ENCODE measurements at places on chromosomes 7 and 10.

- DNase-seq: no peak
Observed at GRCh38 chr10:3757250-3757637, 27.8 kb downstream of the KLF6 start.

- DNase-seq: no peak
Observed at GRCh38 chr10:60350400-60350799, 39.3 kb downstream of the ANK3 start.

GRCh38 chr7:36207451-36208291, 54.6 kb downstream of the EEPD1 start:
- no peak for DNase-seq

DNA sequence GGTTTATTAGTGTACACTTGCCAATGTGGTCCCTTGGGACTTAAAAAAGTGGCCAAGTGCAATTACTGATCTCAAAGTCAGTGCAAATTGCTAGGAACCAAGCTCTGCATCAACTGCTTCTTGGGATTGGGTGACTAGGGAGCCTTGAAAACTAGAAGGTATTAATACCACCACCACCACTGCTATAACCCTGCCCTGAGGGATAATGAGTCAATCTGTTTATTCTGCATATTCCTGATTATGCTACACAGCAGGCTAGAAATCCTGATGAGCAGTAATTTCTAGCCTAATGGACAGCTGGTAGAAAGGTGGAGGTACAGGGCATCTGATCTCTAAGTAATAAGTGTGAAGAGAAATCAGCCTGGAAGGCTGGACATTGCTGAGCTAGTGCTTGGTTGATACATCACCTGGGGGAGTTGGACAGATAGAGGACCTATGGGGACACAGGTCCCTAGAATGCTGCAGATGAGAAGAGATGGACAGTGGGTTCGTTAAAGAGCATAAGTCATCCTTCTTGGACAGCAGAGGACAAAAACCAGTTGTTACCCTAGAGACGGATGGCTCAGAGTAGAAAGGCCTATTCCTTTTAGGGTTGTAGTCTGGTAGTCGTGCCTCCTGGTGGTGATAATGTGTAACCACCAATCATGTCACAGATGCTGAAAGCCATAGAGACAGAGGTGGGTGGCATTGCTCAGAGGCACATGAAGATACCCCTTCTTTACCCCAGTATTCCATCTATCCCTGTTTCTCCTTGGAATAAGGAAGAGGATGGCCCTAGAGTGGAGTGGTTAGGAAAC, 554.8 kb downstream of the SORCS1 start:
- DNase-seq: no peak

DNA sequence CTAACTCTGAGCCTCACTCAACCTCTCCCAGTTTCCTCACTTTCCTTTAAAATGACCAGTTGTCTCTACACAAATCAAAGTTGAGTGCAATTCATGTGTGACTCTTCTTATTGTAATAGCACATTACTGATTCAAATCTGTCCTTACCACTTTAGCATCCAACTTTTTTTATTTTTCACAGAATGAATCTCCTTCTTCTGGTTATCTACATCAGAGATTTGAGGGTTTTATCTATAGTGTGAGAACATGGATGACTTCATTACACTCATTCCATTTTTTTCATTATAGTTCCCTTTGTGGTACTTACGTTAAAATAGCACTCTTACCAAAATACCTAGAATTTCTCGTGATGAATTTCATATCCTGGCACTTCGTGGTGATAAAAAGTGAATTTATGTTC, 43.3 kb downstream of the RTKN2 start:
- no peak for DNase-seq

- DNase-seq: no peak
Observed at GRCh38 chr10:15795036-15795792, 65.1 kb downstream of the MINDY3 start.
